ENCODE measurements at places on chromosomes 3 and 15.

DNA sequence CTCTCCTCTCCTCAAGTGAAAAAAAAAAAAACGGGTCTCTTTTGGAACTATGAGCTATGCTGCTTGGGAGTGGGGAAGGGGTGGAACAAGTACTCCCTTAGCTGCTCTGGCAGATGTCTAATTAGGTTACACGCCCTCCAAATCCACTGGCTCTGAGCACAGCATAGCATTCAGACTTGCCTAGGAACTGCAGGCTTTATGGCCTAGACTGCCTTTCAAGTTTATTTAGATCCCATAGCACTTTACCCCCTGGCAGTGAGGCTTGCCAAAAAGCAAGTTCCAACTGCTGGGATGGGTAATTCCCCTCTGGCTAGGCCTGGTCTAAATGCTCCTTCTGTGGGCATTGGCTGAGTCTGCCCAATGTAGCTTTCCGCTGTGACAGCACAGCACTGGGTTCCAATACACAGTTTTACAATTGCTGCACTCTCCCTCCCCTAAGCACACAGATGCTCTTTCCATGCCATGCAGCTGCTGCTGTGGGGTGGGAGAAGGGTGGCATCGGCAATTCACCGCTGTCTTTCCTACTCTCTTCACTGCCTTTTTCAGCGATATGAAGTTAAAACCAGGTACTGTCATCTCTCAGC lies 152.8 kb downstream of the KCNAB1 start:
- no peak for DNase-seq

DNA sequence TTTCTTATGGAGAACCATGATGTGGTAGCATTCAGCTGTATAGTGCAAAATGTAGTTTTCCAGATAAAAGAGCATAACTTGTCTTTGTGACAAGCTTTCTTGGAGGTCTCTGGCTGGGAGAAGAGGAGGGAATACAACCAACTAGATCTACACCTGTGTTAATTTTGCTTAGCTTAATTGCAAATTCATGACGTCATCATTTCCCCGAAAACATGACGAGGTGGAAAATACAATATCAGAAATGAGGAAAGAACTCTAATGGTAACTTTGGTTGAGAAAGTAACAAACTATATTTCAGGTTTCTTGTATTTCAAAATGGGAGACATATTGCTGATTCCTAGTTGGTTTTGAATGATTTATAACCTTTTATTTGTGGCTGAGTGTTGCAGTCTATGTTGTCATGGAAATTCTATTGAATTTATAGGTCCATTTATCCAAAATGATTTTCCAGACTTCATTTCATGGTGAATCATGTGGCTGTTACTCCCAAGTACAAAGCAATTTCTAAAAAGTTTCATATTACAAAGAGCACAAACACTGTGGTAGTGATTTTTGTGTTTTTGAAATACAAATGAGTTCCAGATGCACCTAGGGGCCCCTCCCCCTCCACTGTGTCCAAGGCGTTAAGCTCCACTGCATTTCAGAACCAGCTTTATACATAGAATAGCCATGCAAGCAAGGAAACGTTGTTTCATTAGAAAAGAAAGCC lies 307.2 kb downstream of the FEZF2 start:
- no peak for DNase-seq

GRCh38 chr3:76943058-76943457 lies 96.8 kb upstream of the ROBO2 start:
- DNase-seq: no peak

DNA sequence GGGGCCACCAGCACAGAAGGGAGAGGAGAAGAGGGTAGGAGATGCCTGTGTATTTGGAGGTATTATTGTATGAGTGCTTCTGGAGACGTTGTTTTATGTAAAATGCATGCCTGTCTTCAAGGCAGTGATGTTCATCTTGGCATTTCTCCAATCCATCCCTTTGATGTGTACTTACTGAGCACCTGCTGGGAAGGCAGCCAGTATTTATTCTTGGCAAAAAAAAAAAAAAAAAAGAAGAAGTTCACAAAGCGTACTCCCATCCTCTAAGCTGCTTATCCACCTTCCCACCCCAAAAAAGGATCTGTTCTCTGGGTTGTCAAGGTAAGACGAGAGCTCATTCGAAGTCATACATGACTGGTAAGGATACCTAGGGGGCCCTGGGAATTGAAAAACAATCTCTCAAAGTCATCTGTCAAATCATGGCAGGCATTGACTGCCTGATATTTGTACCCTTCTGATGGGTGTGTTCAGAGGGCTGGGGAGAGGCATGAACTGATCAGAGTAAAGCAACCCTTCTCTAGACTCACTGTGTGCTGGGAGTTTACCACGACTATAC lies 30.0 kb upstream of the SLC6A1 start:
- no peak for DNase-seq

DNA sequence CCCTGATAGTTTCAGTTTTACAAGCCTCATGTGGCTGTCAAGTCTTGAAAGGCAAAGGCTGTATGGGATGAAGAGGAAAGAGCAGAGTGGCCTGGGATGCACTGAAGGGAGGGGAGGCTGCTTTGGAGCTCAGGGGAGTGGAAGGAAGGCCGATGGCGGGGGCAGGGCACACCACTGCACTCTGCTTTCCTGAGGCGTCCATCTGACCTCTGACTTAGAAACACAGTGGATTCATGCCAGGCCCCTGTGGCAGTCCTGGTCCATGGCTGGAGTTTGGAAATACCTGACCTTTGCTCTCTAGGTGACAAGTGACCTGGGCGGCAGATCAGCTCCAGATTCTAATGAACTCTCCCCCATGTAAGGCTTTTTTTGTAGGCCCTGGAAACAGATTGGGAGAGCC lies 19.0 kb downstream of the FAH start:
- no peak for DNase-seq

DNA sequence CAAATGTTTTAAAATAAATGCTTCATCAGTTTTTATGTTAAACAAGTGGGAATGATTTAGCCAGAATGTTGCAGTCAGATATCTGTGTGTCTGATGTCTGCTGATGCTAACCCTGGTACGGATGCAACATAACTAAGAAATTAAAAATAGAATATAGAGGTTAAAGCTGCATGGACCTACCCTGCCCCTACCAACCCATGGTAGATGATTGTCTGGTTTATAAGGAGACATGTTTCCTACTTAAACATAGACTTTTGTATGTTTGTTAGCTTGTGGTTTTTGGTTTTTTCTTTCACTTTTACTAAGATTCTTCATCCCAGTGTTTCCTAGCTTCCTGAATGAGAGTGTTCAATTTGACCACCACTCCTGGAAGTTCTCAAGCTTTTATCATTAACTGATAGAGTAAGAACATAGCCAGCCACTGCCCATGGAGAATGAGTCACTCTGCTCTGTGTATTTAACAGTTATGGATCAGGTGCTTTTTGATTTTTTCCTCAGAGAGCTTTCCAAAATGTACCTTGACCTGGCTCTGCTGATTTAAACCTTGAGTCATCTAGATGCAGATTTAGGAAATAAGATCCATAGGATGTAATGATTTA lies 70.7 kb upstream of the VEPH1 start:
- no peak for DNase-seq

DNA sequence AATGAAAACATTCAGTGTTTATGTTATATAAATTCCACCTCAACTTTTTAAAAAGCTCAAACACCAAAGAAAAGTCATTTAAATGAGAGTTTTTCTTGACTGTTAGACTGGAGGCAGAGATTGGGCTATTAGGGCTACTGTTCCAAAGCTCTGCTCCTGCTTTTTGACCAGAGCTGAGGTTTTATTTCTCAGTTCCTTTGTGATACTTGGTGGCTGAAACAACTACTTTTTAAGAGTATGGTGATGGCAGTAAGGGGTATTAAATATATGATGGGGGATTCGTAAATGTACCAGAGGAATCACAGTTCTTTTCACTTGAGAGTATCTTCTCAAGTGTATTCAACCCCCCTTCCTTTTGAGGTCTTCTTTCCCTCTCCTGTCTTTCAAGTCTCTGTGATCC lies 186.1 kb upstream of the CGNL1 start:
- no peak for DNase-seq

- no peak for DNase-seq
Measured at GRCh38 chr15:26572602-26573350, 200.1 kb downstream of the GABRB3 start.

- DNase-seq: no peak
Measured at GRCh38 chr15:39649757-39650156, 68.9 kb downstream of the THBS1 start.

GRCh38 chr15:73485372-73485771 lies 42.4 kb downstream of the REC114 start:
- no peak for DNase-seq

- no peak for DNase-seq
Measured at GRCh38 chr15:99440029-99440428, 125.8 kb upstream of the MEF2A start.

- no peak for DNase-seq
Measured at GRCh38 chr15:52124270-52124880, 11.8 kb upstream of the BCL2L10 start.

DNA sequence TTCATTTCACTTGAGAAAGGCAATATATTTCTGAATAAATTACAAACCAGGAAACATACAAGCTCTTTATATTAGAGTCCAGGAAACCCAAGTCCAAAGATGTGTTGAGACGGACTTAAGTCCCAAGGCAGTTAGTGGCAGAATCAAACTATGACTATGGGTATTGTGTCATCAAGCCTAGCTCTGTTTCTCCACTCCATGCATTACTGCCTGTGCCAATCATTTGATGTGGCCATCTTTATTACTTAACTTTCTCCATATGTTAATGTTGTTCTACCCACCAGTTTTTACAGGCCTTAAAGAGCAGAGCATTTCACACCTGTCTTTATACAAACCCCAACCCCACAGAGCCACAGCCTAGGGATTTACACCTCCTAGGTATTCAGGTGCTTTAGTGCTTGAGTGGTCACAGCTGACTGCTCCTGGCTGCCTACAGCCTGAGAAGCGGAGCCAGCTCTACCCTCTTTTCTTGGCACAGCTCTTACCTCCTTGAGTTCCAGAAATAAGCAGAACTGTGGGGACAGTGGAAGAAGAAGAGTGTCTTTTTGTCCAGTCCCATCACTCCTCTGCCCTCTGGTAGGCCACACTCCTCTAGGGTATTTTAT lies 92.1 kb downstream of the DTWD1 start:
- no peak for DNase-seq

- DNase-seq: no peak
Measured at GRCh38 chr15:68235022-68235421, 5.5 kb upstream of the CLN6 start.

DNA sequence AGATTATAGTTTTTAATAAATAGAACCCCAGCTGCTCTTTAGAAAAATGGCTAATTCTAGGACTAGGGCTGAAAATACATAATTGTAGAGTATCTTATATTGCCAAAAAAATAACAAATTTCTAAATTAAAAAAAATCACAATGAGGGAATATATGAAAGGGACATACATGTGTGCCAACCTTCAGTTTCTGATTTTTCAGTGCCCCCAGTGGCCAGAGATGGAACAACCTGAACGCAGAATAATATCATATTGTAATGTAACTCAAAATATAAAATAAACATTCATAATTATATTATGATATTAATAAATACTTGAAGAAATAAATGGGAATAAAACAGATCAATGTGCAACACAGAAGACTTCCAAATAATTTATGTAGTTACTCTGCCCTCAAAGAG lies 460.5 kb downstream of the ZNF385D start:
- DNase-seq: no peak

- peak; percentile 33 for DNase-seq
Measured at GRCh38 chr3:71360764-71361163, 222.8 kb downstream of the FOXP1 start.

DNA sequence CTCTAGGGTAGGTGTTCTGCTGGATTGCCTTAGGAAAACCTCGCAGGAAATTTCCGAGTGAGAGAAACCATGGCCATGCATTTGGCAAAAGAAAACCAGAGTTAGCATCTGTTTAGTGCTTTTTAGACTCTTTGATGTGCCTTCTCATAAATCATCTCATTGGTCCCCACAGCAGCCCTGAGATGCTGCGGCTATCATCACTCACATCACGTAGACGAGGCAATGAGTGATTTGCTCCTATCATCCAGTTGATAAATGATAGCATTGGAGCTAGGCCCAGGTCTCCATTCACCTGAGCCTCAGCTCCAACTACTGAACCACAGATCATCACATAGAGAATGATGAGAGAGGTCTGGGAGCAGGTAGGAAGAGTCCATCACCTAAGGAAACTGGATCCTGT lies 111.1 kb downstream of the PDCD6IP start:
- no peak for DNase-seq

- no peak for DNase-seq
Measured at GRCh38 chr3:141057436-141057835, 6.3 kb downstream of the SPSB4 start.

DNA sequence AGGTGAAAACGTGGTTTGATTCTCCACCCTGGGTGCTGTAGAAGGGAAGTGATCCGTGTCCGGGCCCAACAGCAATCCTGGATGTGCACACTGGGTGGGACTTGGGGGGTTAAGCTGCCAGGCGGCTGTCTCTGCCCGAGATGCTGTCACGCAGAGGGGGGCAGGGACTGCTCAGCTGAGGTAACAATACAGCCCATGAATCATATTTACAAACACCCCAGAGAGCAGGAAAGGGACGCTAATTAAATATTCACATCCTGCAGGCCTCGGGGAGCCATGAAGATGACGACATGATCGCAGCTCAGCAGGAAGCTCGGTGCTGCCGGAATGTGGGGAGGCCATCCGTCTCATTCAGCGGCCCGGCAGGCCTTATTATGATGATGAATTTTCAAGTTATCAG lies 17.9 kb upstream of the CRABP1 start:
- DNase-seq: no peak

GRCh38 chr3:150237490-150237889 lies 170.6 kb upstream of the TSC22D2 start:
- no peak for DNase-seq

- DNase-seq: no peak
Measured at GRCh38 chr15:72859757-72860145, 76.2 kb upstream of the ADPGK start.

- DNase-seq: no peak
Measured at GRCh38 chr3:147613725-147614124, 204.6 kb downstream of the ZIC1 start.

DNA sequence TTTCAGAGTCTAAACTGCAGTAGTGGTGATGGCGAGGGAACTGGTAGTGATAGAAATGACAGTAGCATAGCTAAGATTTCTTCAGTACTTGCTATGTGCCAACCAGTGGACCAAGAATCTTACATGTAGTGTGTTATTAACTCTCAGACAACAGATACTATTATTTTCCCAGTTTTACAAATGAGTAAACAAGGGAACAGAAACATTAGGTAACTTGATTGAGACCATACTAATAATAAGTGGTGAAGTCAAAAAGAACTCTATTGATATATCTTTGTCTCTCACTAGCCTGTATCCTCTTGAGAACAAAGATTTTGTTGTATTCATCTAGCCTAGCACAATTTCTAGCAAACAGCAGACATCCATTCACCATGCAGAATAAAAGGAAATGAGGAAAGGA lies 250.1 kb downstream of the ZBTB20 start:
- DNase-seq: no peak
